NCI-H1105 treated with DMSO at 0.1 percent for 48 hours (cell line): ENCODE measurements at places on chromosomes 3 and 15.

DNA sequence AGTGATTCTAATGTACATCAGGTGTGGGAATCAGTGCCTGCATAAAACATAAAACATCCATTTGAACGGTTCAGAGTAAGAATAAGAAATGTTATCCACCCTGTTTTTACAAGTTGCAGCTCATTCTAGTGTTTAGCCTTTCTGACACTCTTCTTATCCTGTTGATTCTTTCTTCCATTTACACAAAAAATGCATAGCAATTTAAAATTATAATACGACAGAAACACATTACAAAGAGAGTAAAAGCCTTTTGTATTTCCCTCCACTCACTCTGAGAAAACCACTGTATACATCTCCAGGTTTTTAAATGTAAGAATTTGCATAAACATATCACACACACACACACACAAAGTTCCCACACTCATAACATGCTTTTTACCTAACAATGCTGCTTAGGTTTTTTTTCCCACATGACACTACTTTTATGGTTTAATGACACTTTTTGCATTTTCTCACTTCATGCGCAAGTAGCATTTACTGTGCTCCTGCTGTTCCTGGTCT lies 199.8 kb downstream of the CNTN6 start:
- no peak for DNase-seq

- no peak for DNase-seq
Observed at GRCh38 chr15:42457445-42458442, 33.2 kb downstream of the ZNF106 start.

DNA sequence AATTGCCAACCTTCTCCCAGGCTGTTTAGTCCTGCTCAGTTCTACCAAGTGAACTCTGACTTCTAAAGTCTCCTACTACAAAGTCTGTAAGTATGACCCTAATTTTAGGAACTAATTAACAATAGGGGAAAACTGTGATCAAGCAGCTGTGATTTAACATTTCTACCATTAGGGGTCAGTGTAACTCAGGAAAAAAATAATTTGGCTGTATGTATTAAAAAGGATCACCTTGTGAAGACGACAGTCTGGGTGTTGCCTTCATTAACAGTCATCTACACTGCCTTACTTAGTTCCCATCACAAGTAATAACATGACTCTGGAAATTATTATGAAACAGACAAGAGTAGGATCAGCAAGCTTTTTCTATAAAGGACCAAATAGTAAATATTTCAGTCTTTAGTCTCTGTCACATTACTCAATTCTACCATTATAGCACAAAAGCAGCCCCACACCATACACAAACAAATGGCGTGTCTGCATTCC lies 4.2 kb upstream of the NPHP3 start:
- DNase-seq, result peak; percentile 84

DNA sequence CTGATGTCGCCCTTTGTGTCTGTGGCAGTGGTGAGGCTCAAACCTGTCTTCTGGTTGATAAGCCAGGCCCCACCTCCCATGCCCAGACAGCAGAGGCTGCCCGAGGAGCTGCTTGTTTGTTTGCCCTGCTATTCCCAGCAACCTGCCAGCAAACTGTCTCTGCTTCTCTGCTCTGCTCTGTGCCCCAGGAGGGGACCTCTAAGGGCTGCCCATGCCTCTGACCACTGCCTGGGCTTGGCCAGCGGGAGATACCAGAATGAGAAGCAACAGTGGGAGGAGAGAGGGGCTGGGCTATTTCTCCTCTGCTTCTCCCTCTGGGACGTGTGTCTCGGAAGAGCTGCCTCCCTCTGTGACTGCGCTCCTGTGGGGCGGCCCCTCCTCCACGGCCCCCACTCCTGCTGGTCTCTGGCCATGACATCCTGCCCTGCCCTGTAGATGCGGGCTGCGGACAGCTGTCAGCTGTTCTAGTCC lies 213.1 kb downstream of the RPLP1 start:
- peak; percentile 58 for DNase-seq

DNA sequence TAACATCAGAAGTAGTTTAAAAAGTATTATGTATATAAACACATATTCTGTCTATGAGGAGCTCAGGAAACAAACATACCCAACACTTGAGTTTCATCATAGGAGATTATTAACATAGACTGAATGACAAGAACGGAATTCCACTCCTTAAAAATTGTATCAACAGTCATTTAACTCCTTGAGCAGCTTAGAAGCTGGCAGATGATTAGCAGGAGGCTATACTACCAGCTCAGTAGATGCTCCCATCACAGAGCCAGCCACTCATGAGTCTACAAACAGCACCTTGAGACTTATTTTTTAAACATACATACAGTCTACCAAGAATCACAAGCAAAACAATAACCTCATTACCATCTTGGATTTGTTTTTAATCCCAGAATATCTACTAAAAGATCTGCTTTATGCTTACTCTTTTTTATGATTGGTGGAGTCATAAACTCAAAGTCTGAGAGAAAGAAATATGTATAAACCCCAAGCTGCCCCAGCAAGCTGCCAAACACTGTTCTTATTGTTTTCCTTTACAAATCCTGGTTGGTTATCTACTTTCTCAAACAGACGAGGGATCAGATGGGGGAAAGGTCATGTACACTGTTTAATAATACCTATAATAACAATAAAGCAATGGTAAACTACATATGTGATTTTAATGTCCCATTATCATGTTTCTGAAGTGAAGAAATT lies 59.5 kb downstream of the CBLB start:
- no peak for DNase-seq

GRCh38 chr3:65883613-65884012 lies 155.1 kb downstream of the MAGI1 start:
- DNase-seq, result peak; percentile 18

DNA sequence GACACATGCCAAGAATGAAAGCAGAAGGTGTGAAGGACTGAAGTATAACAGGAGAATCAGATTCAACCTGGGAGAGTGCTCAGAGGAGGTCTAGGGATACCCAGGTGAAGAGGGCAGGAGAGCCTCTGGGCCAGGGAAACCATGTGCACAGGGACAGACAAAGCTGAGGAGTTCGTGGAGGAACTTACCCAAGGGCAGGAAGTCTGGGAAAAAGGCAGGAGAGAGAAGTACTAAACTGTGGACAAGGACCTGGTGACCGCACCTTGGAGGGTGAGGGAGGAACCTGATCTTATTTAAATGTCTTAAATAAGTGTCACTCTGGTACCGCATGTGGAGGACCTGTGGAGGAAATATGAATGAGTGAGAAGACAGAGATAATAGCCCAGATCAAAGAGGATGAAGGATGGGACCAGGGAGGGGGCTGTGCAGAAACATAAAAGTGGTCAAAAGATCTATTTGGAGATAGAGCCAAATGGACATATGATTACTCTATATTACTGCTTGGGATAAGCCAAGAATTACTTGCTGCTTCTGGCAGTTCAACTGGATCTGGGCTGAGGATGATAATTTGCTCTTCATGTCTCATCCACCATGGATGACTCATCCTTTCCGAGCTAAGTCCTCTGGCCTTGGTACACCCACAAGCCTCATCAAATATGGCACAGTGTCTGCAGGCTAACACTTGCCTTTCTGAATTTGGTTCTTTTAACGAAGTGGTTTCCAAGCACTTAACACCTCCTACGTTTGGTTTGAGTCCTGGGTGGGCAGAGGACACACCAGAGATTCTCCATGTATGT lies 116.9 kb upstream of the NMNAT3 start:
- DNase-seq, result no peak

- DNase-seq, result no peak
Observed at GRCh38 chr3:112253301-112253971, 40.6 kb downstream of the SLC9C1 start.

GRCh38 chr15:84961114-84961452 lies 20.6 kb upstream of the PDE8A start:
- DNase-seq, result no peak

- DNase-seq, result peak; percentile 36
Observed at GRCh38 chr3:175672119-175672689, 813.1 kb downstream of the NAALADL2 start.

GRCh38 chr3:36707623-36708409 lies 56.5 kb downstream of the DCLK3 start:
- no peak for DNase-seq

- DNase-seq, result peak; percentile 95
Observed at GRCh38 chr3:9422712-9423424, 25.5 kb downstream of the SETD5 start.

- DNase-seq, result peak; percentile 38
Observed at GRCh38 chr3:190322604-190323245, 479 bp upstream of the CLDN1 start.

- no peak for DNase-seq
Observed at GRCh38 chr3:135240426-135240825, 445.4 kb downstream of the EPHB1 start.

DNA sequence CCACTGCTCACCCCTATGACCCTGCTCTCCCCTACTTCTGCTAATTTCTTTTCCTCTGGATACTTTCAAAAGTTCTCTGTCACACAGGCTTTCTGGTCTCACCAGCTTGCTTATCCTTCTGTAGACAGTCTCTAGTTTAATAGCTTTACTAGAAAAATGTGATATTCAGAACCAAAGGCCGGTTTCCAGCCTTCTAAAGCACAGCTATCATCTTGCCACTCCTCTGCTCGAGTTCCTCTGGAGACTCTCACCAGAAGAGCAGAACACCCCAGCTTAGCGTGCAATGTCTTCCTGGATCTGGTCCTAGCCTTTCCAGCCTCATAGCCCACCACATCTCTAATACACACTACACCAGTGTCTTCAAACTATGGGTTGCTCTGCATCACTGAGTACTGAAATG lies 1.8 kb upstream of the VPS8 start:
- DNase-seq, result no peak

DNA sequence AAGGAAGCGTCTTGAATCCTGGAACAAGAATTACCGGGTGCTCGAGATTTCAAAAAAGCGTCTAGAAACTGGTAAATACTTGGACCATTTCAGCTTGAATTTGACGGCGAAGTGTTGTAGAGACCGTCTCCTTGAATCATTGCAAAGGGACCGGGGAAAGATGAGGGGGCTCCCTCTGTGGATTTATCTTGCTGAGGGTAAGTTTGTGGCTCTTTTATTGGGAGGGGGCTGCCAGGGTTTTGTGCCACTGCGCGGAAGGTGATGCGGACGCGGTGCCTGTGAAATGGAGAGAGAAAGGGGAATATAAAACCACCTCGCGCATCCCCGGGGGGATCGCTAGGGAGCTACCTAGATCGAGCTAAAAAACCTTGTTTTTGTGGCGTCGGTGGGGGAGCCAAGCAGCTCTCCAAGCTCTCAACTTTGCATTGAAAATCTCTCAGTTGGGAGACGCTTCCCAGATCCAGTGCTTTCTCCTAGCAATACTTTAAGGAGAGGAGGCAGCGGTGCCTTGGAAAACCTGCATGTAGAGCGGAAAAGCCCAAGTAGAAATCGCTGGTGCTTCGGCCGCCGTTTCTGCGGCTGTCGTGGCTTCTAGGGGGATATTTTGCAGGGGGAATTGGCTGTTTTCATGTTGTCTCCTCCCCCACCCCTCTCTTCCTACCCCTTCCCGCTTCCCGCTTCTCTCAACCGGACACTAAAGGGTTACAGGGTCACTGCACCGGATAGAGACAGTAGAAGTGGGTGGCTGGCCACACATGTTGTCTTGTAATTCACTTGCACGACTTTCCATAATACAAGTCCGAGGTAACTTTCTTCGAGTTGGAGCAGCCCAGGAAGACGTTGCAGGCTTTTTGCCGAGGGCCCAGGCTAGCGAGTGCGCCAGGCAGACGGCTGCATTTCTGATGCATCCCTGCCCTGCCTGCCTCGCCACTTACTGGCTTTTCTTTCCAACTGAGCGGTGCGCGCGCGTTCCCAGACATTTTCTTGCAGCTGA lies 187.6 kb downstream of the NLGN1 start:
- peak; percentile 78 for DNase-seq

- DNase-seq, result no peak
Observed at GRCh38 chr15:89749054-89749453, 2.0 kb downstream of the MESP1 start.

- DNase-seq, result no peak
Observed at GRCh38 chr3:126364731-126365301, 7.6 kb upstream of the KLF15 start.

DNA sequence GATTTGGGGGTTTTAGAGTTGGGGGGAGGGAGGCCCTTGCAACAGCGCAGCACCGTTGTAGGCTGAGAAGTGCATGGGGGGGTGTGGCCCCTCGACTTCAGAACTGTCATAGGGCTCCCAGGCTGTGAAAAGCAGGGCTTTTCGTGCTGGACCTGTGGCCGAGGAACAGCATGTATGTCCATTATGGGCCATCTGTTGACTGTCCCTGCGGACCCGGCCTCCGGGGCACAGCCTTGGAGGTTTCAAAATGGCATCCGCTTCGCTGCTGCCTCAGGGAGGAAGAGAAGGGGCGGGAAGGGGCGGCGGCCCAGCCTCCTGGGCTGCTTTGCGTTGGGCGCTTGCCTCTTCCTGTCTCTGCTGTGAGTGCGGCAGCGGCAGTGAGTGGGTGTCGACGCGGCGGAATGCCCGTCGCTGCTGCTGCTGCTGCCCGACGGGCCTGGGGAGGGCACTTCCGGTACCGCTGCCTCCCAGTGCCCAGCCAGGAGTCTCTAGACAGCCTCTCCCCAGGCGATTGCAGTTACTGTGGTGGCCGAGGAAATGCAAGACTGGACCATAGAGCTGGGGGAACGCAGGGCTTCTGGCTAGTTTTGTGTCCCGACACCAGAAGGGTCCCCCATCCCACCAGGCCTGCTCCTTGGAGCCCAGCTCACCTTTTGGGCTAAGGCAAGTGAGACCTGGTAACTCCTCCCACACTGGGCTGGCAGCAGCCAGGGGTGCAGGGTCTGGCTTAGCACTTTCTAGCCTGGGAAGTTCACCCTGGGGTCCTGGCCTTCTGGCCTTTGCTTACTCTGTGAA lies 1.9 kb downstream of the GNAI2 start:
- DNase-seq, result peak; percentile 45

- DNase-seq, result no peak
Observed at GRCh38 chr15:95681836-95682544, 648.5 kb upstream of the NR2F2 start.

DNA sequence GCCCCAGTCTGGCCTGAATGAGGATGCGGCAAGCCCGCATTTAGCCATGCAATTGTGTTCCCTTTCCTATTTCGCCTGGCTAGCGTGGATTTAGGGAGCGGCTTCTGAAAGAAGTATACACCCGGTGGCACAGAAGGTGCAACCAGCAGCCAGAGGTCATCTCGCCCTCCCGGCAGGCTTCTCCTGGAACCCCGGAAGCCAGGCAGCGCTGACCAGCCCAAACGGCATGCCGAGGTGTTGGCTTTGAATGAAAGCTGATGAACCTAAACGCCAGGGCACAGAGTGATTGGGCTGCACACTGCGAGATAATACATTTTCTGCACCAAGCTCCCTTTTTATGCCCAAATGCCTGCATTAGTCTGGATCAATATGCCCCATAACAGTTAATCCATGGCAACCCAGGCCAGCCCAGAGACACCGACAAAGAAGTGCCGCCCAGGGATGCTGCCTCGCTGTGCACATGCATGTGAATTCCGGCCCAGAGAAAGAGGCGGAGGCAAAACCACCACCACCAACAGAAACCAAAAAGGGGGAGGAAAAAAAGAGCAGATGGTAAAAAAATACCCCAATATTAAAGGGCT lies 1.4 kb downstream of the SRGAP3 start:
- DNase-seq, result no peak

DNA sequence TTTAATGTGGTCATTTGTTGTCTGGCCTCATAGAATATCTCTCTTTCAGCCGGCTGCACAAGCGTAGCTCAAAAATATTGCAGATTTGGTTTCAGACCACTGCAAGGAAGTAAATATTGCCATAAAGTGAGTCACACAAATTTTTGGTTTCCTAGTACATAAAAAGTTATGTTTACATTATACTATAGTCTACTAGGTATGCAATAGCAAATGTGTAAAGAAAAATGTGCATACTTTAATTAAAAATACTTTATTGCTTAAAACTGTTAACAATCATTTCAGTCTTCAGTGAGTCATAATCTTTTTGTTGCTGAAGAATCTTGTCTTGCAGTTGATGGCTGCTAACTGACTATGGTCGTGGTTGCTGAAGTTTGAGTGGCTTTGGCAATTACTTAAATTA lies 425.1 kb upstream of the ROBO1 start:
- no peak for DNase-seq
